ENCODE measurements at places on chromosomes 12 and 14.

DNA sequence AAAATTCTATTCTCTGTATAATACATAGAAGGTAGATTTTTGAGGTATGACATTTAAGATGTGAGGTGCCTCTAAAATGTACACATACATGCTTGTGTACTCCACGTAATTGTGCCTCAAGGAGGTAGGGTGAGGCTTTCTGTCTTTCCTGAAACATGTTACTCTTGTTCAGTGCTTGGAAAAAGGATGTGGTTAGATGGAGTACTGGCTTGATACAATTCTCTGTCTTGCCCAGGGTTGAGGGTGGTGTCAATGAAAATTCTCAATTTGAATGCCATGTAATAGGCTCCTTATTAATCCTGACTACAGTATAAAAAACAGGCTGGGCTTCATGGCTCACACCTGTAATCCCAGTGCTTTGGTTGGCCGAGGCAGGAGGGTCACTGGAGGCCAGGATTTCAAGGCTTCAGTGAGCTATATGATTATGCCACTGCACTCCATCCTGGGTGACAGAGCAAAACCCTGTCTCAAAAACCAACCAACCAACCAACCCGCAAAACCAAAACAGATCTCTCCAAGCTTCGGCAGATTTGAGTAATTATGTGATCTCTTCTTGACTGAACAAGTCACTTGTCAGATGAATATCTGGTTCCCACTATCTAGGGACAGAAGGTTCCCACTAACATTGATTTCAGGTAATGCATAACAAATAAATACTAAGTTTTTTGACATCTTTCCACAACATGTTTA is 41.6 kb downstream of the RCOR1 start:
- no peak for DNase-seq

- DNase-seq = no peak
Measured at GRCh38 chr12:52828156-52828555, 6.0 kb downstream of the KRT79 start.

DNA sequence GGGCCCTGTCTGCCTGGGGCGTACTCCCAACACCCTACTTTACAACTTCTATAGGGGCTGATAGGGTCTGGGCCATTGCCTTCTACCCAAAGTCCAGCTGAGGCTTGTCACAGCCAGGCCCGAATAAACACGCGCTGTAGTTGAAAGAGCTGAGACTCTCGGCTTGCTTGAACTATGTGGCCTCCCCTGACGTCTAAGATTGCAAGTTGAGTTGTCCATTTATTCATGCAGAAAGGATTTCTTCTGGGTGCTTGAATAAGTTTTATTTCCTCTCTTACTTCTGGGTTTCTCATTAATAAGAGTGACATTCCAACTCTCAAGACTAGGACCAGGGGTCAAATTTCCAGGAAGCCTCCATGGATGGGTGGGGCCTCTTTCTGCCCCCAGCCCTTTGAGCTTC is 74.4 kb upstream of the VRK1 start:
- no peak for DNase-seq

DNA sequence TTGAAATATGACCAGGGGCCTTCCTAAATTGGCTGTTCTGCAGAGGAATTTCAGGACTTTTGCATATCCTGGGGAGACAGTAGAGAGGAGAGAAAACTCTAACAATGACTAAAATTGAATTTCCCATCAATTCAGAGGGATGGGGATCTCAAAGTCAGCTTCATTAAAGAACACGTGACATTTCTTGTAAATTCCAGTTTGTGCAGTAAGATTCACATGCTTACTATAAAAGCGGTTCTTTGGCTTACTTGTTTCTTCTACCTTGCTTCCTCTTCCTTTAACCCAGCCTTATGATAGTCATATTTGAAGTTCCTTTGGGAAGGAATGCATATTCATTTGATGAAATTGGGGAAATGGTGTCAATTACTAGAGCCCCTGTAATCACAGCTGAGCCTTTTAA is 143.7 kb upstream of the GZMB start:
- no peak for DNase-seq

- no peak for DNase-seq
Measured at GRCh38 chr14:56199982-56200577, 81.9 kb downstream of the PELI2 start.

DNA sequence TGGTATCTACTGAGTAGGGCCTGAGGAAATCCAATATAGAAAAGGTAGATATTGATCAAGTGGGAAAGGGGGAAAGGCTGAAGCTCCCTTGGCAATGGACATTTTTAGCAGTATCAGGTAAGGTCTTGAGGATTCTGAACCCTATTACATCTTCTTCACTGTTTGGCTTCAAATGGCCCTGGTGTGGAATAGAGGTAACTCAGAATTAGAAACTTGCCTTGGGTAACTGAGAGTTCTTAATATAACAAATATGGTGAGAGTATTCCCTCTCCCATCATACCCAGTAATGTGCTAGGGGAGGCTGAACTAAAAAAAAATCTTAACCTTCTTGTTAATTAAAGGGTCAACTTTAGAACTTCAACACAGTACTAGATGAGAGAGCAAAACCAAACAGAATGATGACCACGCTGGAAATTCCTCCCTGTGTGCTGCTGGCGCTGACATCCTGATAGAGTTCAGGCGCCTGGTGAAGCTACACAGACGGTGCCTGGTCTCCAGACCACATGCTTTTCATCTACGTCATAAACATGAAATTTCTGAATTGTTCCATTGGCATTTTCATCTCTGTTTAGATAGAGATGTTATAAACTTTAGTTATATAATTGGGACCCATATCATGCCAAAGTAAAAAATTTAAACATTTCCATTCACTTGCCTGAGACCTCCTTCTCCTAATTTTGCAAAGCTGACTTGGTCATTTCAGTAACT is 128.3 kb downstream of the AKAP6 start:
- no peak for DNase-seq

- no peak for DNase-seq
Measured at GRCh38 chr14:60722107-60722356, 2.1 kb downstream of the SIX4 start.

- DNase-seq = no peak
Measured at GRCh38 chr14:50063876-50064420, 52.4 kb downstream of the VCPKMT start.
